ENCODE measurements at places on chromosomes 11 and 22. TPM values are rescaled to one million over a fixed set of nuclear protein-coding genes. Genes with fewer than 3 reads are reported as not detected.

ARHGAP32 gene
- 7.9 TPM for total RNA-seq

HEPACAM gene
- 0.49 TPM for total RNA-seq

ADORA2A gene
- 14.5 TPM for total RNA-seq

MRGPRF gene
- total RNA-seq: 171 TPM

BIK gene
- total RNA-seq: not detected

All from thoracic aorta (tissue), 2 donors.